ENCODE measurements at places on chromosomes 7 and 10.

DNA sequence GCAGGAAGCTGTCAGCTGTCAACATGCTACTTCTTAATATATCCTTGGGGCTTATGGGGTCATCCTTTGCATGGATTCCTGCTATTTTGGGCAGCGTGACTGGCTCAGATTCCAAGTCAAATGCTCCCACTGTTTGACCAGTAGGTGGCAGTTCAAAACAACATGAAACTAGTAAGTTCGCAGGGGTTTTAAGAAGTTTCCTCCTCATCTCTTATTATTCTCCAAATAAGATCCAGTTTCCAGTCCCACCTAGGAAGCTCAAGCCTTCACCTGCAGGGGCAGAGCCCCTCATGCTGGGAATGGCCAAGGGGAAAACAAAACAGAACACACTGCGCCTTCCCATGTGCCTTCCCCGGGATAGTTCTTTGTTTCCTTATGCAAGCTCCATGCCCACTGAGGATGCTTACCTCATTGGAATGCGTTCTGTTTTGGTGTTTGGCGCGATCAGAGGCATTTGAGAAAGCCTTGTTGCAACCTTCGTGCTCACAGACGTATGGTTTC, 259.8 kb downstream of the GLI3 start:
- DNase-seq = peak; percentile 71

DNA sequence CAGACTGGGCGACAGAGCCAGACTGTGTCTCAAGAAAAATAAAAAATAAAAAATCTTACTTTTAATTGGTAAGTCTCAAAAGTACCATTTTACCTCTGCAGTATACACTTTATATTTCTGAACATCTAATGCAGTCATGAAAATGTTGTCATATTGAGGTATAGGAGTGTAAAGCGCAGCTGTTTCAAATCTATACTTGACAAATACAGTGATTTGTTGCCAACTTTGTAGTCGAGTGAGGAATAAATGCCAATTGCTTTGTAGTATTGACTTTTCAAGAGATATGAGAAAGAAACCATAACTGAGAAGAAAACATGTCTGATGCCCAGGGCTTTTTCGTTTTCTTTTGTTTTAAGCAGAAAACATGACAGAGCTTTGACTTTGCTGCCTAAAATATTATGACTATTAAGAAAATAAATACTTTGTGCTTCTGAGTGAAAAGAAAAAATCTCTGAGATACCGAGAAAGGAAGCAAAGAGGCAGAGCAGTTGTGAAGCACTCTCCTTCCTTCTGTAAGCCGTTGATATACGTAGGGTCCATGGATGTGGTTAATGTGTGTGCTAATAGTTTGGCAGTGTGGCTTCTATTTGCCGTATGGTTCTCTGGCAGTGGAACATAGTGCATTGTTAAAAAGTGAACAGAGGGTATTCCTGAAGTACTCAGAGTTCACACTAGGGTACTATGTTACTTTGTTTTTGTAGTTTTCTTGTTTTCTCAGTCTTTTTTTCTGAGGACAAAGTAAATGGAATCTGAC, 38.2 kb downstream of the AVL9 start:
- no peak for DNase-seq

DNA sequence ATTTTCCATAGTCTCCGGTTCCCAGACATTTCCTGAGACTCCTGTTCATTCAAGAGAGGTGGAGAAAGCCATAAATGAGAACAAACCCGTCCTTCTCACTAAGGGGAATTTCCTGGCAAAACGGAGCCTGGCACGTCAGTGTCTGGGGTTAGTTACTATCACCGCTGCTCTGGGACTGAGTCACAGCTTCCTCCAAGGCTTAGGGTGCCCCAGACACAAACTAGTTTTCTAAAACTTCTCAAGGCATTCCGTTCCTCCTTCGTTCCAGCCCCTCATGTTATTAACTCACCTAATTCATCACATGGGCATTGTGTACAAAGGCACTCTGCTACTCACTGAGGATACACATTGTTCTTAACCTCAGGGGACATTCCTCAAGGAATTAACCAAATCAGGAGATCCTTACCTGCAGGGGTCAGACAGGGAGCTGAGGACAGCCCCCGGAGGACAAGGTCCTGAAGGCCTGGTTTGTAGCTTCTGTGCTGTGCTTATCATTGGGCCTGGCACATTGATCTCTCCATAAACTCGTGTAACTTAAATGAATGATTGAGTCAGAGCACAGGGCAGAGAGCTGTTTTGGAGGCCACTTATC, 103.0 kb upstream of the KLF6 start:
- DNase-seq = peak; percentile 67

DNA sequence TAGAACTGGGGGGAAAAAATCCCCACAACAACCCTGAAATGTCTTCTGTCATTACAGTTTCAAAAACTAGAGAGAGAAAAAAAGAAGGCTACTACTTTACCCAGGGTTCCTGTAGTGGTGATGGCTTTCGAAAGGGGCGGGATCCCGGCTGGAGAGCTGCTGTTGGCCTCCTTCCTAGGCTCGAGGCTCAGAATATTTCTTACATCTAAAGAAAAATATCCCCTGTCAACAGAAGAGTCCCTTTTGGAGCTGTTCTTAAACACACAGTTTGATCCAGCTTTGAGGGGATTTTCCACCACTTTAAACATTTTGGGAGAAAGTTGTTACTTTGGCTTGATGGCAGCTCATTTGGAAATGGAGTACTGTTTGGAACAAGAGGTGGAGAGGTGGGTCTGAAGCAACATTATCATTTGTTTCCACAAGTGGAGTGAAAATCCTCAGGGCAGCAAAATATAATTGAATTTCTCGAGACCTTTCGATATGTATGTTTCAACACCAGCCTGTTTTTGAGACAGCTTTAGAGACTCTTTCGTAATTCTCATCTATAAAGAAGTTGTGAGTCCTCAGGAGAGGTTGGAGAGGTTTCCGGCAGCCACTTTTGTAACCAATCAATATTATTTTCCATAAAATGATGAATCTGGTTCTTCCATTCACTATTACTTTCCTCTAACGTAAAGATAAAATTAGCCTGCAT, 5.1 kb downstream of the HOXA13 start:
- DNase-seq = no peak

DNA sequence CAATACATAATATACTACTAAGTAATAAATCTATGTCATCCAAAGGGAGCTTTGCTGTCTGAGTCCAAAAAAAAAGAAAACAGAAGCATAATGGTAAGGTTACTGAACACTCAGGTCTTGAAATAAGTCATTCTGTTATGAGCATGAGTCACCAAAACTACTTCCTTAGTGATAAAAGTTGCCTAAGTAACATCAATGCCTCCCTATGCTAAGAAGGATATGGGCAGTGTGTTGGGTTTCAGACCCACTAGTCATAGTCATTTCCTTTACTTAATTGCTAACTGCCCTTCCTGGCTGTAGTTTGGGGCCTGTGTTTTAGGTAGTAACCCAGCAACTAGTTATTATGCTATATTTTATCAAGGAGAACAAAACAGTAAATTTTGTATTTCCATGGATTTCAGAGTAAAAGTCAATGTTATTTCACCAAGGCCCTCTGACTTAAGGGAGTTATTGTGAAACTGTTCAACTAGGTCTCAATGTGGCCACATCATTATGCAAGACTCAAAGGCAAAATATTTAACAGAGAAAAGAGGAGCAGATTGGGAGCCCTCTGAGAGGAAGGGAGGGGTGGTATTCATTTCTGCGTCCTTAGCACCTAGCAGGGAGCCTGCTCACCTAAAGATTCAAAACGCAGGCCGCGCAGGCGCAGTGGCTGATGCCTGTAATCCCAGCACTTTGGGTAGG, 11.7 kb upstream of the VIM start:
- peak; percentile 96 for DNase-seq
